Hippocampal formation (tissue), 2 donors: ENCODE measurements at places on chromosomes 2 and 18.

DNA sequence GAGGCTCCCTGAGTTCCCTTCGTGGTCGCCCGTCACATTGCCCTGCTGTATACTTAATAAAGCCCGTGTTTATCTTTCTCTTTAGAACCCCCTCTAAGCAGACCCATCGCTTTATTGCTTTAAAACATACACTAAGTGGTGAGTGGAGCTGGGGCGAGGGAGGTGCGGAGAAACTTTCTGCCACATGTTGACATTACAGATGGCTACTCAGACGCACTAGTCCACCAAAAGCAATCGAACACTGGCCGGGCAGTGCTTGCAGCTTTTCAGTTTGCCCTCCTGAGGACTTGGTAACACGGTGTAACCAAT, 859 bp upstream of the COLEC12 start:
- no peak for DNase-seq

GRCh38 chr2:45804987-45805755, 153.7 kb downstream of the PRKCE start:
- DNase-seq = no peak

GRCh38 chr2:229486673-229487072, 215.6 kb upstream of the PID1 start:
- DNase-seq = no peak

DNA sequence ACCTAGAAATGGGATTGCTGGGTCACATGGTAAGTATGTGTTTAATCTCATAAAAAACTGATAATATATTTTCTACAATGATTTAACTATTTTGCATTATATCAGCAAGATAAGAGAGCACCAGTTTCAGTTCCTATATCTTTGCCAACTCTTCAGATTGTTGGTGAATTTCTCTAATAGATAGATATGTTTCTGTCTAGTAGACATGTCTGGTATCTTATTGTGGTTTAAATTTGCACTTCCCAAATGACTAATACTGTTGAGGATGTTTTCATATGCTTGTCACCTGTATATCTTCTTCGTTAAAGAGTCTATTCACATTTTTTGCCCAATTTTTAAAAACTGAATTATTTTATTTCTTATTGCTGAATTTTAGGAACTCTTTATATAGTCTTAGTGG, 113.8 kb upstream of the UXS1 start:
- DNase-seq = no peak

DNA sequence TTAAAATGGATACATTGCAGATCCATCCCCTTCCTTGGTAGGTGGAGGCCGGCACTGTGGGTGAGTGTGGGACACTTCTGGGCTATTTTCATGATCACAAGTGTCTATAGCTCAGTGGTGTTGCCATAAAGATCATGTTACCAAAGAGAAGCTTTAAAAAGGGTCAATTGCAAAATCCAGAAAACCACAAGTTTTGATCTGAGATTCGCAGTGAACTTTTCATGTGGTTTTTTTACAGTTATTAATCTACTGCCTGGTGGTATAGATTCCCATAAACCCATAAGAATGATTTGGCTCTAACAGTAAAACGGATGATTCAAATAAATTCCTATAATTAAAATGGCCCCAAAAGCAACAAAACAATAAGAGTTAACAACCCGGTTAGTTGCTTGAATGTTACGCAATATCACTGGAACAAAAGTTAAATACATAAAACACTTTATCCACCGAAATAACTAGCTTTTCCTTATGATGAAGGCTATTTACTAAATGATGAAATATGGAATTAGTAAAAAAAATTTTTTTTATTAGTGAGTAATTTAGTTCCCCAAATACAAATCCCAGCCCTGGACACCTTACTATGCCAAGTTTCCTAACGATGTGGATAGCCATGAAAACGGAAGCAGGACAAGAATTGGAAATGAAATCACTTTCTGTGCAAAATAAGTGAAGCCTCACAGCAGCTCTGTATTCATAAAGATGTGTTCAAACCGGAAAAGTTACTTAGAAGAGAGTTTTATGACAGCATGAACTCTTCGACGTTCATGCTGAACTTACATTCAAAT, 95.6 kb upstream of the THOC1 start:
- DNase-seq = no peak

- DNase-seq = no peak
These were observed 371.1 kb downstream of the TXNL1 start for GRCh38 chr18:56267334-56267733.

- DNase-seq = no peak
These were observed 376.1 kb upstream of the SOX11 start for GRCh38 chr2:5316001-5316490.
